Panc1 (cell line): ENCODE measurements at places on chromosomes 5 and 9. TPM values are rescaled to one million over a fixed set of nuclear protein-coding genes. Genes with fewer than 3 reads are reported as not detected.

Gene CCDC127
- 8.1 TPM for total RNA-seq

Gene TMEM250
- 34.0 TPM for total RNA-seq

Gene CARTPT
- total RNA-seq = not detected

Gene DROSHA
- total RNA-seq = 98.1 TPM

Gene MRPL22
- 61.5 TPM for total RNA-seq

Gene ANXA2R
- 6.2 TPM for total RNA-seq

Gene TMCO6
- total RNA-seq = 18.9 TPM

Gene DNM1
- 18.7 TPM for total RNA-seq

Gene LRRC19
- not detected for total RNA-seq

Gene NUTM2G
- not detected for total RNA-seq

Gene CLK4
- total RNA-seq = 23.4 TPM

Gene DAPK1
- 0.87 TPM for total RNA-seq

Gene GRXCR2
- not detected for total RNA-seq

Gene FCN2
- total RNA-seq = not detected

Gene PDGFRB
- total RNA-seq = 1.8 TPM

Gene FBLL1
- total RNA-seq = 7.5 TPM

Gene IFNB1
- total RNA-seq = not detected

Gene GNE
- 107 TPM for total RNA-seq

Gene CHSY3
- total RNA-seq = not detected
